ENCODE measurements at places on chromosomes 2 and 18.

- DNase-seq = peak; percentile 94
Measured at GRCh38 chr2:216695401-216695821, at the start of gene IGFBP5. IGFBP5 (minus strand) TSS chr2:216695549; CDS start chr2:216694775, 774 bp downstream.

- DNase-seq = no peak
Measured at GRCh38 chr18:64100116-64100922, 48.6 kb downstream of the LINC00305 start.

DNA sequence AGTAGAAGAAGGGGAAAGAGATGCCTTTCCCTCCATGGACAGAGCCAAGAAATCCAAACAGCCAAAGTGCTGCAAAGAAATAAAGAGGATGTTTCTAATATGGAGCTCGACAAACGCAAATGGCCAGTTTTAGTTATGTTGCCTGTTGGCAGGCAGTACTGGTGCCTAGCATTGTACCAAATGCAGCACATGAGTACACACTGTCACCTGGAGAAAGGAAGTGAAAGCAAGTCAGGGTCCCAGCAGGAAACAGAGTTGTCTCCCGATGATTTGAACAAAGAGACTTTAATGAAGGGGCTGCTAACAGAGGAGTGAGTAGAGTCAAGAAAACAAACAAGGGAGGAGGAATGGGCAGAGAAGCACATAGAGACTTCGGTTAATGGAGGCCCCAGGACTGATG is 623.0 kb downstream of the BCL11A start:
- DNase-seq = no peak

GRCh38 chr2:43051338-43051737 is 175.1 kb downstream of the ZFP36L2 start:
- peak; percentile 56 for DNase-seq

DNA sequence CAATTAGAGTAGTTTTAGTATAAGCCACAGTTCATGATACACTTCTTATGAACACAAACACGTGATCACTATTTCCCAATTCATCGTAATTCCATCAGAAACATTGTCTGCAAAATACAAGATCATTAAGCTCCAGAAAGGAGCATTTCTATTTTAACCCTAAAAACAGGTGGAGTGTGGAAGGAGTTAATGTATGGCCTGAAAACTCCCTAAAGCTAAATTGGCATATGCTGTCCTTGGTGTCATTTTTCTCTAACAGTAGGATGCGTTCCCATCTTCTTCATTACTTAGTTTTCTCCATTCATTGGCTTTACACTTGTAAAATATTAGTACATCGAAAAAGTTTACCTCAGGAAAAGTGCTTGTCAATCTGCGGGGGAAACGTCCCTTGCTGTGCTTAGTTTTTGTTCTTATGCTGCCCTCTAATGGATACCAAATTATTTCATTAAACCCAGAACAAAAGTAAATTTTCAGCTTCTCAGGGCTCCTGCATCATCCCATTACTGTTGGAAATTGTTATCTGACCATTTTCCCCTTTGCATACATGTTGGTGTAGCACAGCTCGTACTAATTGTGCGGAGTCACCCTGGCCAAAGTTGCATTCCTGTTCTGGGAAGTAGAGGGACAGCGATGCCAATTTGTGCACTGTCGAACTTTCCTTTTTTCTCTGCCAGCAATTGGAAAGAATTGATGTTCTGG is 153.4 kb downstream of the GPD2 start:
- peak; percentile 54 for DNase-seq

- DNase-seq = peak; percentile 85
Measured at GRCh38 chr2:128808462-128809258, 490.0 kb upstream of the HS6ST1 start.

DNA sequence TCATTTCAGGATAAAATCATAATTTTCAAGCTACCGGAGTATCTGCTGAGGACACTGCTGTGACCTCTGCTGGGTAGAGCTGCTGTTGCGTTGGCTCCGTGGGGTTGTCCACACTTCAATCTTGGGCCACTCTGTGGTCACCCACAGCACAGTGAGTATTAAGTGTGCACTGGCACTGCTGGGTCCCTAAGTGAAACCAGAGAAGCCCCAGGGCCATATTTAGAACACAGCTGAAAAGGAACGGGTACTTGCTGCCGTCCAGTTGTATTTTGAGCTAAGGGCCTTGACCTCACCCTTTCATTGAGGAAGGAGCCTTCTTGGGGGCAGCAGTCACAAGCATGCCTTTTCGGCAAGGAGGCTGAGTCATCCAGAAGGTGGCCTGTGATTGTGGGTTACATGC is 10.1 kb downstream of the SLC9A4 start:
- no peak for DNase-seq

DNA sequence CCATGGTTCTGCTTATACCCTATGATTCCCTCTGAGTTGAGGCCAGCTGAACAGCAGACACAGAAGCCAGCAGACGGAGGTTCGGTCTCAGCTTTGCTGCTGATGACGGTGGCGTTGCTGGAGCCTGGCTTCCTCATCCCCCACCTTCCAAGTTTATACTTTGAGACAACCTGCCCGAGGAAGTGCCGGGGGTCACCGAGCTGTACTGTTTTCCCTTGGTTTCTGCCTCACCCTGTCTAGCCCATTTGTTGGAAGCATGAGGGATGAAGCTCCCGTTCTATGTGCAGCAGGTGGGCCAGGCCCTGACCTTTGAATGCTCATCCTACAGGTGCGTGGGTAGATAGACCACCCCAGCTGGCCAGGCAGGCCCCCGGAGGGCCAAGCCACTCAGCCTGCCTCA is 117.3 kb downstream of the MYCN start:
- no peak for DNase-seq

DNA sequence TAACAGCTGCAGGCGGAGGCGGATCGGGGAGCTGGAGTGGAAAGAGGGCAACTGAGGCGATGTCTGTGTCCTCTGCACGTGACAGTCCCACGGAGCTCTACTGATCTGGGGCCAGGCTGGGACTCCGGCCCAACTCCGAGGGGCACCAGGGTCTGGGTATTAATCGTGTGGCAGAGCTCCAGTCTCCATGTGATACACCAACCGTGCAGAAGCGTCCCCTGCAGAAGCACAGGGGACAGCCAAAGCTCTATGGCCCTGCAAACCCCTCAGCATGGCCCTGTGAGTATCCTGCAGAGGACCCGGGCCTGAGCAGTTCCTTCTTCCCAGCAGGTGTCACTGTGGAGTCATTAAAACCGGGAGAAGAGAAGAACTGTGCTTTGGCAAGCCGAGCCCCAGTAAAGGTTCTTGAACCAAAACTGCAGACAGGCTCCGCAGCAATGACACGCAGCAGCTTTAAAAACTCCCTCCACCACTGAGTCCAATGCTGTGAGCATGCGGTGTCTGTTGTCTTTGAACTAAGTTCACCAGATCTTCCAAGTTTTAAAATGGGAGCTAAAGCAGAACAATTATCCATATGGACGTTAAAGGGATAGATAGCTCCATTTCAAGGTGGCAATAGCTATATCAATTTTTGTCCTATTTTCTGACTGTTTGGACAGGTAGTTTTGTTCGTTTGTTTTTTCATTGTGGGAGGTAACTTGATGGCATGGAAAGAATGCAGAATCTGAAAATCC is 79.4 kb downstream of the TMEM182 start:
- peak; percentile 56 for DNase-seq

DNA sequence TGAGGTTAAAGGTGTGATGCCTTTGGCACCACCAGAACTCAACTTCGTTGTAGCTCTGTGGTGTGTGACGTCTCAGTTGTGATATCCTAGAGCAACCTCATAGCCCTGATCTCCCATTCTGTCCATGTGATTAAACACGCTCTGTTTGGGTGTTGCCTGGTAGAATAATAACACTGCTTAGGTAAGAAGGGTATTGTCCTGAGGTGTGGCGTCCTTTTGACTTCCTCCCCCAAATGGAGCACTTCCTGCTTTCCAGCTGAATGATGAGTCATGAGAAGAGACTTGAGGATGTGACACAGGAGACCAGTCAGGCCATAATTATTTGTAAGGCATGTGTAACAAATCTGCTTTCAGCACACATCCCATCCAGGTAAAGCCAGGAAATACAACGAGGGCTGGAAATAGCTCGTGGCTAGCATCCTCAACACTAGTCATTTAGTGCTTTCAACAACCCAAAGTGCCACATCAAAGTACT is 100.7 kb downstream of the RAPGEF4 start:
- DNase-seq = no peak

- no peak for DNase-seq
Measured at GRCh38 chr18:52764316-52764715, 424.3 kb downstream of the DCC start.

GRCh38 chr2:196449083-196449482 is 190.4 kb upstream of the CCDC150 start:
- DNase-seq = no peak

GRCh38 chr2:12429779-12430406 is 286.8 kb upstream of the TRIB2 start:
- no peak for DNase-seq

- peak; percentile 12 for DNase-seq
Measured at GRCh38 chr2:289362-290089, 1.6 kb upstream of the ALKAL2 start.

DNA sequence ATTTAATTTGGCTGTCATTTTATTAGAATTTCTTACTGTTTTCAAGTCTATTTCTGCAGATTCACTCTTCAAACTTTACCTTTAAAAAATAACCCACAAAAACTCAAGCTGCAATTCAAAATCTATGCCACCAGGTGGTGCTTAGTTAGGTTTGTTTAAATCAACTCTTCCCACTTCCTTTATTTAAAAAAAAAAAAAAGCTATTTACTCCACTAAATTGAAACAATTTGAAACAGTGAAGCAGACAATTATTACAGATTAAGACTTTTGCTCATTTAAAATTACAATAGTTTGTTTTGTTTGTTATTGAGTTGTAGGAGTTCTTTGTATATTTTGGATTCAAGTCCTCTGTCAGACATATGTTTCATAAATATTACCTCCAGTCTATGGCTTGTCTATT is 300.0 kb downstream of the PDE11A start:
- DNase-seq = no peak

DNA sequence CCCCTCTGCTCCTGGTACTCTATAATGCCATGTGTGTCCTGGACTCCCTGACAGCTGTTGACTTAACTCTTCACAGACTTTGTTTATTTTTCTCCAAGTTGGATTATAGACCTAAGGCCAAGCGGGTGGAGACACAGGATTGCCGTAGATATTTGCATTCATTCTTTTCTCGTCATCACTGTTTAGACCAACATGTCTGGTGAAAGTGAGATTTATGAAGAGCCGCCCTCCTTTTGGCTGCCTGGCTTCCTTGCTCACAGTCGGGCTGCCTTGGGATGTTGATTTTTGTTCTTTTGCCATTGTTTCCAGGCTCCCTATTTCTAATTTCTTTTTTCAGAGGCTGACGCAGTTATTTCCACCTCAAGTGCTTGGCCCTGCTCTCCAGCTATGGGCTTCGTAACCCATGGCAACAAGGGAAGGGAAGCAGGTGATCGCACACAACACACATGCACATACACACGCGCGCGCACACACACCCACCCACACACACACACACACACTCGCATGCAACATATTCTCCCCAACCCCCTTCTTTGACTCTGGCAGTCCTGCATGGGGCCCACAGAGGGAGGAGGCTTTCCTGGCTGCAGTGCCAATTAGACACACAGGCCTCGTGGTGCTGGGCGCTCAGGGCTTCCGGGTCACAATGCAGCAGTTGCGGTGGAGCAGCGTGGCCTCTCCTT is 296.5 kb downstream of the MTX2 start:
- peak; percentile 57 for DNase-seq

DNA sequence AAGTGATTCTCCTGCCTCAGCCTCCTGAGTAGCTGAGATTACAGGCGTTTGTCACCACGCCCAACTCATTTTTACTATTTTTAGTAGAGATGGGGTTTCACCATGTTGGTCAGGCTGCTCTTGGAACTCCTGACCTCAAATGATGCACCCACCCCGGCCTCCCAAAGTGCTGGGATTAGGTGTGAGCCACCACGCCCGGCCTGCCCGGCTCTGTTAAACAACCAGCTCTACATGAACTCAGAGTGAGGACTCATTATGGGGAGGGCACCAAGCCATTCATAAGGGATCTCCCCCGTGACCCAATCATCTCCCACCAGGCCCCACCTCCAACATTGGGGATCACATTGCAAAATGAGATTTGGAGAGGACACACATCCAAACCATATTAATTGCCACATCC is 8.8 kb downstream of the ATIC start:
- DNase-seq = no peak

DNA sequence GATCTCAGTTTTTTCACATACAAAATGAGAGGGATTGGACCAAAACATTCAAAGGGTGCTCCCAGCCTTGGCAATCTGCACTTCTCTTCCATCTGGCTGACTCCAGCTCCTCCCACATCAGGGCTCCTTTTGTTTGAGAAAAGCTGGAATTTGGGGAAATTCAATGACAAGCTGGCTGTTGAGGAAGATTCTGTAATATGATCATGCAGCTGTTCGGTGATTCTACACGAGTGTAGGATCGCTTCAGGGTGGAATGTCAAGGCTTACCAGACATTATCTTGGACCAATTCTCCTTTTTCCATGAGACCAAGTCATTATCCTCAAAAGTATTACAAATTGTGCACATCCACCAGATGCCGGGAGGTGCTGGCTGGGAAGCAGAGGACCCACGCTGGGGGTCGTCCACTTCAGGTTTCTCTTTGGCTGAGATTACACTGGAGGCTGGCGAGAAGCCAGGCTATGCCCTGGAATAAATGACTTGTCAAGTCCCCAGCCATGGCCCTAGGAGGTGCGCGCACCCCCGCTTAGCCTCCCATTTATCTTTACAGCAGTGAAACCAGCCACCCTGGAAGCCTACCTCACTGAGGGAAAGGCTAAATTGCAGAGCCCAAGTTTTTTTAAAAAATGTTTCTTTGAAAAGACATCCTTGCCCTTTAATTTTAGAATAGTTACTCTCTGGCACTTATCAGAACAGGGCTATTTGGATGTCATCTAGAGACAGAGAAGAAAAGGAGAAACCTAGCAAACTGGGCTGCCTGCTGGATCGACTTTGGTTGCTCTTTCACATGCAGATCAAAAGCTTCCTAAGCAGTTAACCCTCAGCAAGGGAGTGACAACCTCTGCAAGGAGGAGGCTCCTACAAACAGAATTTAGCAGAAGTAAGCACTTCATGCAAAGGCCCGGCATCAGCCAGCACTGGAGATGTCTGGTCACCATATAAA is 42.5 kb upstream of the LCLAT1 start:
- peak; percentile 33 for DNase-seq

- peak; percentile 51 for DNase-seq
Measured at GRCh38 chr2:133476931-133477615, 91.2 kb downstream of the NCKAP5 start.

- no peak for DNase-seq
Measured at GRCh38 chr2:26585100-26585499, 56.1 kb downstream of the CIB4 start.

GRCh38 chr2:190407246-190407661 is 901 bp upstream of the MFSD6 start:
- no peak for DNase-seq

GRCh38 chr18:25974630-25975077 is 115.8 kb downstream of the SS18 start:
- peak; percentile 20 for DNase-seq

DNA sequence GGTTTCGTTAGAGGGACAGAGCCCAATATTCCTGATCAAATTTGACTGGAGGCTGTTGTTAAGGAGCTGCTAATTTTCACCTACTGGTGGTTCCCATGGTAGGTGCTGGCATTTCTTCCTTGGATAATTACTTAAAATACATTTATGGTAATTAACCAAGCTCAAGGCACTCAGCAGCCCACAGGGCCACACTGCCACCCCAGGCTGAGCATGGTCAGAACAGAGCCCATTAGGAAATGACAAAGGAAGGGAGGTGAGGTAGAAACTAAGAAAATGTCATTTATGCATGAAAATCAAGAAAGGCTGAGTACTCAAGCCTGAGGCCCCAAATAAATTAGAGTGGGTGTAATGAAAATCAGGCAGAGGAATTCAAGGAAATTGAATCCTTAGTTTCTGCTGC is 510.2 kb upstream of the GYPC start:
- no peak for DNase-seq

GRCh38 chr2:50615291-50615690 is 416.6 kb downstream of the NRXN1 start:
- no peak for DNase-seq

Data from umbilical cord (tissue), 2 donors.